ENCODE measurements at places on chromosomes 16 and 17.

DNA sequence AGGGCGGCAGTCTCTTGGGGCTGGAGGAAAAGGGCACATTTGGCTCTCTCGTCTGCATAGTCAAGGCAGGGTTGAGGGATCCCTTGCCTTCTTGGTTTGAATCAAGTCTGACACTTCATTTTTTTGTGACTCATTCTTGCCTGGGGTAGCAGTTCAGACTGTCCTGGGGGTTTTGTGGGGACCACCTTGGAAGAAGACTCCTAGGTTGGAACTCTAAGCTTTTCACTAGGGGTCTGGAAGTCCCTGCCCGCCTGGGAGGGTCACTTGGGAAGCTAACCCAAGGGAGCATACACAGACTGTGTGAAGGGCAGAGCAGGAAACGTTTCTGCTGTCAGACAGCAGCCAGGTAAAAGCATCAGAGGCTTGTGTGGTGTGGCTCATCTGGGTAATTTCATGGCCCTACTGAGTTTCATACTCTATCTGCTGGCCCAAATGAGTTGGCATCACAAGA, 11.3 kb downstream of the YPEL2 start:
- DNase-seq, result no peak

GRCh38 chr17:79831265-79832217, 7.7 kb downstream of the CBX4 start:
- DNase-seq, result no peak

- no peak for DNase-seq
These were observed 5.5 kb downstream of the SSTR2 start for GRCh38 chr17:73170324-73170723.

DNA sequence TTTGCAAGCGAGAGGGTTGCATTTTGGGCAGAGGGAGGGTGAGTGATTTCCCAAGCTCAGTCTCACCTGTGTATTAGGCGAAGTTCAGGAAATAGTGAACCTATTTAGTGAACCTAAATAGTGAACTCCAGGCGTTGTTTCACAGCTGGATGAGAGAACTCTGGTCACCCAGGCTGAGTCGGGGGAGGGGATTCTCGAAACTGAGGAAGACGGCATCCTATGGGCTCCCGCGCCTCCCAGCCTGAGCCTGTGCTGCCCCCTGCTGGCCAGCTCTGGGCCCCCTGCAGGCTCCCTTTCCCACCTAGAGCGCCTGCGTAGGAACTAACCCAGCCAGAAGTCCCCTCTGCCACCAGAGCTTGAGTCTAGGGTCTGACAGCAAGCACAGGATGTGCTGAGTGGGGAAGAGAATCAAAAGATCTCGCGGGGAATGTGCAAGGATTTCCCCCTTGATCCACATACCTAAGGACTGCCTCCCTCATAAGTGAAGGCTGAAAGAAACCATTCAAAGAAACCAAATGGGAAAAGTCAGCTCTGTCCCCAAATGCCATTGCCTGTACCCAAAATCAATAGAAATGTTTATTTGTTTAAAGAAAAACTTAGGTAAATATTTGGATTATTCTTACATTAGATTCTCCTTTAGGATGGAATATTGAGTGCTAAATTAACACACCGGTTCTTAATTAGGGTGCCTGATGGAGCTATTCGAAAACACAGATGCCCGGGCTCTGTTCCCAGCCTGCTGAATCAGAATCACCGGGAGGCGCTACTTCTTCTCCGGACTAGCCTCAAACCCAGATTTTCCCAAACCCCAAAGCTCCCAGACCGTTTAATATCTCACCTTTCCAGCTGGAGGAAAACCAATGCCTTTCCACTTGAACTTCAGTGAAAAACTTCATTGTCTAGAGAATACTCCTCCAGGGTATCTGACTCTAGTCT, 14.8 kb upstream of the MARVELD3 start:
- peak; percentile 76 for DNase-seq

DNA sequence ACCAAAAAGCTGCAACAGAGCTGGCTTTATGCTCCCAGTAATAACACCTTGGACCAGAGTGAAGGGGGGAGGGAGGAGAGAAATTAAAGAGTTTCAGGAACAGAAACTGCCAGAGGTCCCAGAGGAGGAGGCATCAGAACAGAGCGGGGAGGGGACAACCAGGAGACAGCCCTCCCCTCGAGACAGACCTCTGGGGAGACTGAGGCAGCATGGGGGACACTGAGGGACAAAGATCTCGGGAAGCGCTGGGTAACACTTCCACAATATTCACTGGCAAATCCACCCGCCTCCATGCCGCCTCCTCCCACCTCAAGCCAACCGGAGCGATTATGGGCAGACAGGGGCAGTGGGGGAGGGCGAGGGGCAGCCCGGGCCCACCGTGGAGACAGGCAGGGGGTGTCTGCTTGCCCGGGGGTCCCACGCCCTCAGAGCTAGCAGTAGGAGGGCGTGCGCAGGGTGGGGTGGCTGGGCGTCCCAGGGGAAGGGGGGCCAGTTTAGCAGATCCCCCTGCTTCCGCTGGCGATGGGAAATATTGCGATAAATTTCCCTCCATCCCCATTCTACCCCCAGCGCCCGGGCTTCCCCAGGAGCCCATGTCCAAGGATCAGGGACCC, 1.2 kb downstream of the PCGF2 start:
- no peak for DNase-seq

All from activated naive CD4-positive, alpha-beta T cell treated with anti-CD3 and anti-CD28 coated beads, Interleukin-2, amount 50 U/mL, for 72 hours (primary cell).